T1000 (cell line): ENCODE measurements at places on chromosomes 3 and 15.

- no peak for DNase-seq
Measured at GRCh38 chr3:116001151-116001621, 377.9 kb downstream of the GAP43 start.

DNA sequence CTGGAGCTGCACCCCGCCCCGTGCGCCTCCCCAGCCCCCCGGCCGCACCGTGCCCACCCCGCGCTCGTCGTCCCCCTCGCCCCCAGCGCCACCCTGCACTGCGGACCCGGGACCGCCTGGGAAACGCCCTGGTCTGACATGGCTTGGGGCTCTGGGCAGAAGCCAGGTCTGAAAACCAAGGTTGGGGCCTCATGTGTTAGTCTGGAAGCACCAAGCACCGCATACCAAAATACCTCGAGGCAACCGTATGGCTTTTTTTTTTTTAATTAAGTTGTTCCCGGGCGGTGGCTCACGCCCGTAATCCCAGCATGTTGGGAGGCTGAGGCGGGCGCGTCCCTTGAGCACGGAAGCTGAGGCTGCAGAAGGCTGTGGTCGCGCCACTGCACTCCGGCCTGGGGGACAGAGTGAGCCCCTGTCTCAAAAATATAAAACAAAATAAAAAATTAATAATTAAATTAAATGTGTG lies 91.5 kb upstream of the CHD2 start:
- no peak for DNase-seq

GRCh38 chr15:64775551-64776401 lies at the start of gene RBPMS2:
RBPMS2 (minus strand) TSS chr15:64775589; CDS start chr15:64775319, 270 bp downstream.
- no peak for DNase-seq

- no peak for DNase-seq
Measured at GRCh38 chr3:106288781-106289180, 420.0 kb upstream of the CBLB start.

DNA sequence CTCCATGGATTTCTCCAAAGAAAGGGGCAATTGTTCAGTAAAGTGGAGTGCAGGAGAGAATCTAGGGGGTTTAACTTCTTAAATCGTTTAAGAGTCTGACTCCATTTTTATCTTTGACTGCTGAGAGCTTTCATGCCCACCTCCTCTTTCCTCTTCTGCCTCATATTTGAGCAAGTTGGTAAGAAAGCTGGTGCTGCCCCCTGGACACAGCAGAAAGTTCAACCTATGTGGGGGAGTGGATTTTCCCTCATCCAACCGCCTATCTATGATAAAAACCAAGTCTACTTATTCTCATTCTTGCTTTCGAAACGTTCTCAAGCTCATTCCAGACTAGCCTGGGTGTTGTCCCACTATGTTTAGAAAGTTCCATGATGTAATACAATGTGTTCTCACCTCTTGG lies 26.0 kb downstream of the HHLA2 start:
- DNase-seq: no peak

GRCh38 chr15:24985224-24985623 lies 30.4 kb downstream of the SNRPN start:
- no peak for DNase-seq

DNA sequence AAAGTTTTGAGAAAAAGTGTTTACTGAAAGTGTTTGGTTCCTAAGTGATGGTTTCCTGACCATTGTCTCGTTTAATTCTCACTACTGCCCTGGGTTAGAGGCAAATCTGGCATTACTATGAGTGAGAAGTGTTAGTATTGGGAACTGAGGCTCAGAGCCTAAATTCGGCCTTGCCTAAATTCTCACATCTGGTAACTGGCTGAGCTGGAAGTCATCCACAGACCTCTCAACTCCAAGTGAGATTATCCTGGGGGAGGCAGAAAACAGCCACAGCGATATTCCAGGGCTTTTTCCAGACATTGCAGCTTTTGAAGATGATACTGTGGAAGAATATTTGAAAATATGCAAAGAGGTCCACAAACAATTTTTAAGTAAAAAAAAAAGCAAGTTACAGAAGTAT lies 85.1 kb upstream of the TRA2B start:
- DNase-seq: no peak

DNA sequence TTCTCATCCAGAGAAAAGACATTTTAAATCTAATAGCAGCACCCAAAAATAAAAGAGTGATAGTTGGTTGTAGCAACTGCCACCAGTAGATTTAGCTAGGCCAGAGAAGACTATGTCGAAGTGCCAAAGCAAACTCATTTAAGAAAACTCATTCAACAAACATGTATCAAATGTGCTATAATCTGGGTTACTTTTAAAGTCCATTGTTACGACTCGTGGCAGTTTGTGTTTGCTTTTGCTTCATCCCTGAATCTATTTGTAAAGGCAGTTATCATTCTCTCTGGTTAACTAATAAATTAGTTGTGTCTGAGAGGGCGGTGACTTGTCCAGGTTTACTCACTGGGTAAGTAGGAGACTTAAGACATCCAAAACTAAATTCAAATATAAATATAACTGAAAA lies 159.4 kb downstream of the ZIC4 start:
- DNase-seq: no peak

GRCh38 chr3:141114816-141115460 lies 63.8 kb downstream of the SPSB4 start:
- DNase-seq: no peak

DNA sequence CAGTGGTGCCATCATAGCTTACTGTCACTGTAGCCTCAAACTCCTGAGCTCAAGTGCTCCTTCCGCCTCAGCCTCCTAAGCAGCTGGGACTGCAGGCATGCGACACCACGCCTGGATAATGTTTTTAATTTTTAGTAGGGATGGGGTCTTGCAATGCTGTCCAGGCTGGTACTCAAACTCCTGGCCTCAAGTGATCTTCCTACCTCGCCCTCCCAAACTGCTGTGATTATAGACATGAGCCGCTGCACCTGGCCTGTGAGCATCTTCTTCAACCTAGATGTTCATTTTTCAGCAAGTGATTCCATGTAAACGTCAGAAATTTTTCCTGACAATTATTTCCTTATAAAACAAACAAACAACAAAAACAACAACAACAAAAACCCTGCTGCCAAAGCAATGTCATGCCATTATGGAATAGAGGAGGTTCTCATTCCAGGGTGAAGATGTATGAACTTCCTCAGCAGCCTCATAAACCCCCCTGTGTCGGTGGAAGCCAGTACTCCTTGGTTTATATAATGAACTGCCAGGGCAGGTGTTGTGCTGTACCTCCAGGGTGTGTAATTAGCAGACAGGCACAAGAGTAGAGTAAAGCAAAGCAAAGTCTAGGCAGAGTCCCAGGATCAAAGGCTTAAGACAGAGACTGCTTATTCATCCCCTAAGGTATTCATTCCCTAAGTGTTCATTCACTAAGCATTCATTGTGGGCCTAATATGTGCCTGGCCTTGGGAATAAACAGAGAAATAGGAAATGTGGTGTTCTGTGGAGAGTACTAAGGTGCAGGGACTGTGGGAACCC lies 44.6 kb downstream of the NR2C2 start:
- DNase-seq: no peak

DNA sequence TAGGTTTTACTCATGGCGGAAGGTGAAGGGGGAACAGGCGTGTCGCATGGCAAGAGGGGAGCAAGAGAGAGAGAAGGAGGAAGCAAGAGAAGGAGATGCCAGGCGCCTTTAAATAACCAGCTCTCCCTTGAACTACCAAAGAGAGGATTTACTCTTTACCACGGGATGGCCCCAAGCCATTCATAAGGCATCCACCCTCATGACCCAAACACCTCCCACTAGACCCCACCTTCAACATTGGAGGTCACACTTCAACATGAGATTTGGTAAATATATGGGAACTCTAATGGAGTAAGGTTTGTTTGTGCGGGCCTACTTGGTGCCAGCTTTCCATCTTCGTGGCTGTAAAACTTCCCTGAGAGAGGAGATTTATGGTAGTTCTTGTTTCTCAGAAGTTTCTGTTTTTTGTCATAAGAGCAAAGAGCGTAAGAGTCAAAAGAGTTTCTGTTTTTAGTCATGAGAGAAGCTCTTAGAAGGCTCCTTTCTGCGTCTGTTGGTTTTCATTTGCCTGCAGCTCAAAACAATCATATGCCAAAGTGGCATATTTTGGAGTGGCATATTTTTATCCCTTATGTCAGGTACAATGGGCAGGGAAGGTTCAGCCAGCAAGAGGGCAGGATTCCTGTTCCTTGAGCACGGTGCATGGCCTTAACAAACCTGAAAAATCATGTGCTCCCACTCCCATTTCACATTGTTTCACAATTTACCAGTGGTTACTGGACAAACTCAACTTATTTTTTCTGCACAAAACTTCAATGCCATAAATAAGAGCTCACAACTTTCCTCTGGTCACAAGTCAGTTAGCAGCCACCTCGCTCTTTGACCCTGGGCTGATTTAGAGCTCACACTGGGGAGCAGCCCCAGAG lies 12.5 kb downstream of the PML start:
- DNase-seq: no peak

DNA sequence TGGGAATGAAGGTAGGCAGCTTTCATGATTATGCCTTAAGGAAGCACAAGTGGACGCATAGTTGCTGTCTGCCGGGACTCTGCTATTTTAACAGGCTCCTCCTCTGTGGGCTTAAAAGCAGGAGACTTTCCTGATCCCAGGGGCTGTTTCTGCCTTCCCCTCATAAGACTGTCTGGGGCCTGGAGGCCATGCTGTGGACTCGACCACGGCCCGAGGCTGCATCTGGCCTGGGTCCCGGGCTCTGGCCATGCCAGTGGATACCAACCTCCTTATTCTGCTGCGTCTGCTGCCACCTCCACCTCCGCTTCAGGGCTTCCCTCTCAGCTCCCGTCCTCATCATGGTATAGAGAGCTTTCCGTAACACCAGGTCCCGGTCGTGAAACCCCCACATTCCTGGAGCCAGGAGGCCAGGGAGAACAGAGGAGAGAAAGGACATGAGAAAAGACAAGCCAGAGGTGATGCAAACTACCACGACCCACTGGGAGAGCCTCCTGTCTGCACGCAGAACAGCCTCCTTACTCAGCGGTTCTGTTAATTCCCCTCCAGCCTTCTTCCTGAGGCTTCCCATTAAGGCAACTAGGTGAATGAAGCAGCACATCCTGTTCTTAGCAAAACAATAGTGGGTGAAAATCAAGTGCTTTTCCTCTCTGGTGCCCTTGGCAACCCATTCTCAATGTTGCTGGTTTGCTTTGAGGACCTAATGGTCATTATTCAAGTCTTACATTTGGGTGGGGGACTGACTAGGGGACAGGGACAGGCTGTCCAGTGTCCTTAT lies 200.5 kb downstream of the KLF13 start:
- no peak for DNase-seq

- no peak for DNase-seq
Measured at GRCh38 chr15:49622561-49622960, 1.7 kb downstream of the DTWD1 start.

DNA sequence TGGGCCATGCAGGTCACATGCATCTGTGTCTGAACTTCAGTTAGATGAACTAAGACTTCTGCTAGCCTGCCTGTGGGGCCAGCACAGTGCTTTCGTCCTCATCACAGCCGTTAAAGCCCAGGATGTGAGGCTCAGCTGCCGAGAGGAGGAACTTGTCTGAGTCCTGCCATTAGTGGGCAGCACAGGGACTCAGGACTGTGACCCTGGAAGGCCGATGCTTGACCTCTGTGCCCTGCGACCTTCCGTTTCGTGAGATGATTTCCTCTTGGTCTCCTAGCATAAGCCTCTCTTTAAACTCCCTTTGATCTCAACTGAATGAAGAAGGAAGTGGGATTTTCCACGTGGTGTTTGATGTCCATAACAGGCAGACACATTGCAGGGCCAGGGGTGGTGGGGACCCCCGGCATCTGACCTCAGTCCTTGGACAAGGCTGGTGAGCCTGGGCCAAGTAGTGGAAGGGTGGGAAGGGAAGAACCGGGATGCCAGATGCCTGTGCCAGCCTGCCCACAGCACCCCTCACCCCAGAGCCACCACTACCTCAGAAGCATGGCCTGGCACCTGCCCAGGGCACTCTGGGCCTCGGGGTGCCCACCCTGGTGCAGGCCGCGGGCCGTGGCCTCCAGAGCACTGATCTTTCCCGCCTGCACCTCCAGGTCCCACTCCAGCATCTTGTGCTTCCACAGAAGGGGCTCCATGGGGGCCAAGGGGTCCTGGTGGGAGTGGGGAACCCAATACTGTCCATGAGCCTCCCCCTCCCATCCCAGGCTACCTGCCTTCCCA lies 21.6 kb downstream of the PLA2G4B start:
- no peak for DNase-seq

GRCh38 chr15:45425135-45425534 lies 46.8 kb upstream of the GATM start:
- no peak for DNase-seq

GRCh38 chr3:150996731-150997130 lies 24.2 kb upstream of the CLRN1 start:
- DNase-seq: no peak

DNA sequence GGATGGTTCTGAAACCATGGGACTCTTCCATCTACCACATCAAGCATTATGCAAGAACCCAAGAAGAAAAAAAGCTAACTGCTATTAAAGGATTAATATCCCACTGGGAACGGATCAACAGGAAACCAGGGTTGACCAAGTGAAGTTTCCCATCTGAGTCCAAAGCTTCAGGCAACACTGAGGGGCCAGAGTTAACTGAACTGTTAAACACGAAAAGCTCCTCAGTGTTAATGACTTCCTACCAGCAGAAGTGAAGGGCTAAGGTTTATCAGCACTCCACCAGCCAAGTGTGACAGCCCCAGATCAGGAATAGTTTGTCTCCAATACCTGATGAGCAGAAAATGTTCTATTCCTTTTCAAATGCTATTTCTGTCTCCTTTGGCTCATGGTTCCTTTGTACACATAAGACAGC lies 36.7 kb downstream of the PTPN9 start:
- DNase-seq: no peak

DNA sequence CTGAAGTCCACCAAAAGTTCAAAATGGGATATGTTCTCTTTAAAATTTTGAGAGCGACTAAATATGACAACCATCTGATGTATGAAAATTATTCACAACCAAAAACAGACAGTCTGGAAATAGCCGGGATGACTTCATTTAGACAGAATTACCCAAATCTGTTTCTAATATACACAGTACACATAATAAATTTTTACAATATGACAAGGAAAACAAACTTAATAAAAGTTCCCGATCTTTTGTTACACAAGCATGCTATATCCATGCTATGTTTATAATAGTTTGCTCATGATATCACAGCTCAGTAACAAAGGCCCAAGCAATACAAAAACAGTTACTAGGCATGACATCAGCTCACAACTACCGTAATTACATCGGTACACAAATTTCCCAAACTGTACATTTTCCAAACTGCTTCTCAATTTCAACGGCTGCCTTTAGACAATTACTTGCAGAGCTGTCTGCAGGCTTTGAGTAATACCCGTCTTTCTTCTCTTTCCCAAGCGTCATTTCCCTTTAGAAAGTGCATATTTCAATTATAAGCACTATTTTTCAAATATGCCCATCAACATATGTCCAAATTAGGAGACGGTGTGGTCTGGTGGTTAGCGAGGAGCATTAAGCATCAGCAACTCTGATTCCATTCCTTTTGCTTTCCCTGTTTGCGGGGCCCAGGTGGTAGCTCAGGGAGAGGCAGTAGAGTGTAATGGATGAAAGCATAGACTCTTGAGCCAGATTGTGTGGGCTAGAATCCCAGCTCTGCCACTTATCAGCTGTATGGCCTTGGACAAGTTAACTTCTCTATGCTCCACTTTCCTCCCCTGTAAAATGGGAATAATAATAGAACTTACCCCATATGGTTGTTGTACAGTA lies 481.2 kb downstream of the FOXP1 start:
- no peak for DNase-seq
